ENCODE measurements at places on chromosomes 3 and 15. TPM values are rescaled to one million over a fixed set of nuclear protein-coding genes. Genes with fewer than 3 reads are reported as not detected.
A peak's percentile ranks its signal among the peaks of the same experiment; 100 is the strongest.

Gene SLC27A2
- 0.66 TPM for total RNA-seq

Gene C3orf49
- not detected for total RNA-seq

Gene NRG4
- total RNA-seq = not detected

Gene KPNA4
- 34.7 TPM for total RNA-seq

DNA sequence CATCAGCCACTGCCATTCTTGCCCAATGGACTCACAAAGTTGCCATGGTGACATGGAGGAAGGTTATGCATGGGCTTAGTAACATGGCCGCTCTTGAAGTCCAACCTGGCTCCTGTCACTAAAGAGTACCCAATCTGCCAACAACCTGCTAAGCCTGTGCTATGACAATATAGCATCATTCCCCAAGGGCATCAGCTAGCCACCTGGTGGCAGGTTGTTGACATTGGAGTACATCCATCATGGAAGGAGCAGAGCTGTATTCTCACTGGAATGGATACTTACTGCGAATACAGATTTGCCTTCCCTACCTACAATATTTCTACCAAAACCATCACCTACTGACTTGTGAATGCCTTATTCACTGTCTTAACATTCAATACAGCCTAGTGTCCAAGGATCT is 138.9 kb upstream of the RORA start:
- no peak overlapping the region for H3K4me3 ChIP-seq
- DNase-seq = no peak
- H3K27me3 ChIP-seq = no peaks in the 10 kb centered on the region
- no peaks in the 10 kb centered on the region for H3K4me1 ChIP-seq

DNA sequence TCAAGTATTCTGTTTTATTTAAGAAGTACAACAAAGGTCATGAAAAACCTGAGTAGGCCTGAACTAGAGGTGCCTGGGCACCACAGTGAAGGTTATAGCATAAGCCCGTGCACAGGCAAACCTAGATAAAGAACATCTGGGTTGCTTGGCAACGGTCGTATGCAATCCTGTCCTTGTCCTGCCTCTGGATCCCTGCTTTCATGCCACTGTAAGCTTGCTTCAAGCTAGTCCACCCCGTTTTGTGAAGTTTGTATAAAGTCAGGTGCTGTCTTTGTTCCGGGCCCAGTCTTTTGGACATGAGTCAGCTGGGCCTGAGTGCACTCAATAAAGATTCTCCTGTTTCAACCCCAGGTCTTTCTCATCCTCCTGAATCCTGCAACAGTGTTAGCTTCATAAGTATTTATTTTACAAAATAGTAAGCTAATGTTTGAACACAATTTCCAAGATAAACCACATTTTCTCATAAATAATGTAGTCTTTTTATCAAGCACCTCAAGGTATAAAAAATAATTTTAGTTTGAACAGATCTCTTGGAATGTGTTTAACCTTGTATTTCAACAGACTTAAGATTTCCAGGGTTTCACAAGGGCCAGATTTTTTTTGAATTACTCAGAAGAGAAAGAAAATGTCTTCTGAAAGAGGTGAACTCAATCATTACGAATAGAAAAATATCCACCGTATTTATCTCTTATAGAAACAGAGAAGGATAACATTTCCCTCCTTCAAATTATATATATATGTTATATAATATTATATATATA is 14.3 kb upstream of the SLC9C1 start:
- H3K4me1 ChIP-seq = peaks cover 2% of the 10 kb centered on the region
- H3K4me3 ChIP-seq = no peak overlapping the region
- H3K27me3 ChIP-seq = no peaks in the 10 kb centered on the region

- H3K36me3 ChIP-seq = no peaks in the 10 kb centered on the region
- no peak overlapping the region for H3K4me3 ChIP-seq
- DNase-seq = no peak
These were observed 726.0 kb upstream of the CFAP20DC start for GRCh38 chr3:59775761-59776325.

DNA sequence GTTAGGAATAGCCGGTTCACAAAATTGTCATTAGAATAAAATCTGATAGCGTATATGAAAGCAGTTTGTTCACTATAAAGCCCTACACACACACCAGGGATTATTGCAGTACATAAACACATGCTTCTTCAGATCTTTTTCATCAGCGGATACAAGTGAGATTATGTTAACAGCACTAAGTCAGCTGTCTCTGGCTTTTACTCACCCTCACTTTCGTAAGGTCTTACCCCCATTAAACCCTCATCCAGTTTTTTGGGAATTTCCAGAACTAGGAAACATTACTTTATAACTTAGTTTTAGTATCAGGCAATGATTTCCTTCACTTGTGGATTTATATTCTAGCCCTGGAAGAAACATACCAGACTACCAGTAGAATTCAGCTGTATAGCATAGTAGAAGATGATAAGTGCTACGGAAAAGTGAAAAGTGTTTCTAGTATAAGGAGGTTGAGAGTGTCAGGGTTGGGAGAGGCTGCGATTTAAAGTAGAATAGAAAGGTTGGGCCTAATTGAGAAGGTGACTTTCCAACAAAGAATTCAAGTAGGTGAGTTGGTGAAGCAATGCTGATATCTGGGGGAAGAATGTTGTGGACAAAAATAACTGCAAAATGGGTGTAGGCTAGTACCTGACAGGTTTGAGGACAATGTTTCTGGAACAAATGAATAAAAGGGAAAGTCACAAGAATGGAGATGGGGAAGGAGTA is 22.7 kb downstream of the TMEM207 start:
- no peak overlapping the region for H3K27ac ChIP-seq
- H3K27me3 ChIP-seq = no peaks in the 10 kb centered on the region
- H3K4me3 ChIP-seq = no peak overlapping the region
- no peaks in the 10 kb centered on the region for H3K4me1 ChIP-seq
- H3K36me3 ChIP-seq = no peaks in the 10 kb centered on the region

GRCh38 chr3:12893852-12894251 is 52.5 kb upstream of the RPL32 start:
- no peaks in the 10 kb centered on the region for H3K4me1 ChIP-seq
- H3K36me3 ChIP-seq = no peaks in the 10 kb centered on the region
- DNase-seq = no peak
- H3K27ac ChIP-seq = no peak overlapping the region
- no peak overlapping the region for H3K4me3 ChIP-seq
- H3K27me3 ChIP-seq = peaks cover 7% of the 10 kb centered on the region

DNA sequence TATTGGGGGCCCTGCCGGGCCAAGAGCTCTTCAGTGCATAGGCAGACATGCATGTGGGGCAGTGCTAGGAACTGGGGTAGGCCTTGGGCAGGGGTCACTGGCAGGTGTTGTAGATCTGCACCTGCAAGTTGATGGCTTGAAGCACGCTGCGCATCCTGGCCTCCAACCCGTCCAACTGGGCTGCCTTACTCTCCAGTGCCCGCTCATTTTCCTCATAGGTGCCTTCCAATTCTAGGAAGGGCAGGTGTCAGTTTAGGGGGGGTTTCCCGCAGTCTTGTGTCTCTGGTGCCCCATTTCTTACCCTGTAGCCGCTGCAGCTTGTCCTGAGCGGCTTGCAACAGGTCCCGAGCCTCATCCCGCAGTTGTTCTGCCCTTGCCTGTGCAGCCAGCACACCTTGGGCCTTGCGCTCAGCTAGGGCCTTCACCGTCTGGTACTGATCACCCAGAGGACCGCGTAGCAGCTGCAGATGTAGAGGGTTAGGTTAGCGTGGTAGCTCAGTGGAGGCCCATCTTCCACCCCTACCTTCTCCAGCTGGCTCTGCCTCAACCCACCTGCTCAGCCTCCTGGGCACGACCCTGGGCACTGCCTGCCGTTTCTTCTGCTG is 611 bp upstream of the USP19 start:
- no peak for DNase-seq
- peaks cover 9% of the 10 kb centered on the region for H3K4me1 ChIP-seq
- no peak overlapping the region for H3K27ac ChIP-seq
- H3K27me3 ChIP-seq = no peaks in the 10 kb centered on the region
- H3K4me3 ChIP-seq = peak overlapping the region; percentile 90
- peaks cover 50% of the 10 kb centered on the region for H3K36me3 ChIP-seq

DNA sequence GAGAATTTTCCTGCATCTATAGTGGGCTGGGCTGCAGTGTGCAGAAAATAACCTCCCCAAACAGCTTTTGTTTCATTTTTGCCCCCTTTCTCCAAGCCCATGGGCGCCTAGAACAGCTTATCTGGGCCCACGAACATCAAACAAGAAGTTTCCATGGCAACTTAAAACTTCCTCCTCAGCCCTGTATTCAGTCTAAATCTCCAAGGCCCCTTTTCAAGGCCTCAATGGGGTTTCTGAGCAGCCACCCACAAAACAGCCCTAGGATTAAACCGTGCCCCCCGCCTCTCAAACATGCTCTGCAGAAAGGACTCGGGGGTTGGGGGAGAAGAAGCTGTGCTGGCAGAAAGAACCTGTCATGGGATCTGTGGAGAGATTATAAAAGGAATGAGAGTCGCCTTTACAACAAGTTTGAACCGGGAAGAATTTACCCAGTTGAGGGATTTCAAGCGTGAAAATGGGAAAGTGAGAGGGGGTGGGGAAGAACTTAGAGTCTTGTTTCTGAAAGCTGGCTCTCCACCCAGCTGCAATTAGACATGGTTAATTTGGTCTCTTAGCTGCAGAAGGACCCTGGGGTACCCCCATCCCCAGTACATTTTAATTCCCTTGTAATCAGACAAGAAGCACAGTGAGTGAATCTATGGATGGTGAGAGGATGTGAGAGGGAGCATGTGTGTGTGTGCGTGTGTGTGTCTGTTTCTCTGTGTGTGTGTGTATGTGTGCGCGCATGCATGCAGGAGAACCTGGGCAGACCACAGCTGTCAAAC is 4.3 kb upstream of the FAM107A start:
- no peaks in the 10 kb centered on the region for H3K36me3 ChIP-seq
- peaks cover 5% of the 10 kb centered on the region for H3K4me1 ChIP-seq
- no peak overlapping the region for H3K4me3 ChIP-seq
- no peak for DNase-seq

GRCh38 chr15:57586661-57587424 is 4.9 kb upstream of the MYZAP start:
- no peak overlapping the region for H3K27ac ChIP-seq
- H3K4me1 ChIP-seq = no peaks in the 10 kb centered on the region
- no peak for DNase-seq
- H3K4me3 ChIP-seq = no peak overlapping the region

DNA sequence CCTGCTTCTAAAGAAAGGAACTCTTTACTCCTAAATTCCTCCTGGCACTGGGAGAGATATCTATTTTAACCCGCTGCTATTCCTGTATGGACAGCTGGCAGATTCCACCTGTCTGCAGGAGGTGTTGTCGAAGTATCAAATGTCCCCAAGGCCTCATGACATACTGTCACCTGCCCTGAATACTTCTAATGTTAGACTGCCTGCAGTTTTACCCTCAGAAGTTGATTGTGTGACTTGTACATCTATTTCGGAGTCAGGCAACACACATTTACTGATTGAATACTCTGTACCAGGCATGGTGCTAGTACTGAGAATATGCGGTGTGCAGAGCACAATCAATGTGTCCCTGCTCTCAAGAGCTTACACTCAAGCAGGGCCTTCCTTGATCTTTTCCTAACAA is 38.6 kb downstream of the PDZRN3 start:
- H3K27me3 ChIP-seq = no peaks in the 10 kb centered on the region
- H3K4me1 ChIP-seq = no peaks in the 10 kb centered on the region
- H3K36me3 ChIP-seq = no peaks in the 10 kb centered on the region
- H3K27ac ChIP-seq = no peak overlapping the region
- no peak for DNase-seq

GRCh38 chr15:67917636-67918035 is 77.8 kb upstream of the RNU6-1 start:
- no peaks in the 10 kb centered on the region for H3K36me3 ChIP-seq
- no peaks in the 10 kb centered on the region for H3K27me3 ChIP-seq
- H3K27ac ChIP-seq = no peak overlapping the region
- no peak for DNase-seq
- no peaks in the 10 kb centered on the region for H3K4me1 ChIP-seq

GRCh38 chr15:94943888-94944287 is 712.5 kb downstream of the MCTP2 start:
- H3K36me3 ChIP-seq = no peaks in the 10 kb centered on the region
- no peaks in the 10 kb centered on the region for H3K27me3 ChIP-seq
- DNase-seq = no peak
- H3K27ac ChIP-seq = no peak overlapping the region

DNA sequence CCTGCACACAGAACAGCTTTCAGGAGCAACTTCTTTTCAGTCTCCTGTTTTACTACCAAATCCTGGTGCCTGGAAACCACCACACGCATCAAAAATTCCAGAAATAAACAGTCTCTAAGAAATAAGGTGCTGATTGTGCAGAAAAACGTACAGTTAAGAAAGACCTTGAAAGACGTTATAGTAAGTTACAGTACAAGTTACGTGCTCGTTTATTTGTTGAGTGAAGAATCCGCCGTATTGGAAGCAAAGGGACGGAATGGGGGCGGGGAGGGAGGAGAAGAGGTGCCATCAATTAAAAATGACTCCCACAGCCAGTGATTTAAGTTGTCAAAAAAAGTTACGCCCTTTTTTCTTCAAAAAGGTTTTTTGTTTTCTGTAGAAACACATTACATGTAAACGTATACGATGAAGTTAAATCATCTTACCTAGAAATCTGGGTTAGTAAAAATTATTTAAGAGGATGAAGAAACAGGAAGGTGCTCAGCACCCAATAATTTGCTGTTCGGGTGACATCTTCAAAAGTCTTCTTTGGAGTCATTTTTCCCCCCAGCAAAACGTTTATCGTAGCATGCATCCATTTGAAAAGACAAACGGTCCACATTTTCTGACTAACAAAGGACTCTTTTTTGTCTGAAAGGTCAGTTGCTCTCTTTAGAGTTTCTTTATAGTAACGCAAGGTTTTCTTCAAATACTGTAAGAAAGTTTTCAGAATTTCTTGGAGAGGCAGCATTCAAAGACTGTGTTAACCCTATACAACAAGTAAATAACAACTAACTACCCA is 782 bp upstream of the UACA start:
- peak overlapping the region; percentile 93 for H3K4me3 ChIP-seq
- H3K36me3 ChIP-seq = no peaks in the 10 kb centered on the region
- peaks cover 7% of the 10 kb centered on the region for H3K4me1 ChIP-seq
- DNase-seq = no peak
- no peaks in the 10 kb centered on the region for H3K27me3 ChIP-seq

DNA sequence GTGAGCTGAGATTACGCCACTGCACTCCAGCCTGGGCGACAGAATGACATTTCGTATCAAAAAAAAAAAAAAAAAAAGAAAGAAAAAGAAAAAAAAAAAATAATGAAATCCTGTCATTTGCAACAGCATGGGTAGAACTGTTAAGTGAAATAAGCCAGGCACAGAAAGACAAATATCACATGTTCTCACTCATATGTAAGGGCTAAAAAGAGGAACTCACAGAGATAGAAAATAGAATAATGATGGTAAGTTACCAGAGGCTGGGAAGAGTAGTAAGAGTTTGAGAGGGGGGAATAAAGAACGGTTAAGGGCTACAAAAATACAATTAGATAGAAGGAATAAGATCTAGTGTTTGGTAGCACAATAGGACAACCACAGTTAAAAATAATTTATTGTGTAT is 19.7 kb downstream of the DENND6A start:
- H3K4me1 ChIP-seq = no peaks in the 10 kb centered on the region
- no peak overlapping the region for H3K27ac ChIP-seq
- H3K36me3 ChIP-seq = no peaks in the 10 kb centered on the region
- H3K27me3 ChIP-seq = no peaks in the 10 kb centered on the region

All from fibroblast of lung (primary cell).